ENCODE measurements at places on chromosomes 4 and X.
A peak's percentile ranks its signal among the peaks of the same experiment; 100 is the strongest.

DNA sequence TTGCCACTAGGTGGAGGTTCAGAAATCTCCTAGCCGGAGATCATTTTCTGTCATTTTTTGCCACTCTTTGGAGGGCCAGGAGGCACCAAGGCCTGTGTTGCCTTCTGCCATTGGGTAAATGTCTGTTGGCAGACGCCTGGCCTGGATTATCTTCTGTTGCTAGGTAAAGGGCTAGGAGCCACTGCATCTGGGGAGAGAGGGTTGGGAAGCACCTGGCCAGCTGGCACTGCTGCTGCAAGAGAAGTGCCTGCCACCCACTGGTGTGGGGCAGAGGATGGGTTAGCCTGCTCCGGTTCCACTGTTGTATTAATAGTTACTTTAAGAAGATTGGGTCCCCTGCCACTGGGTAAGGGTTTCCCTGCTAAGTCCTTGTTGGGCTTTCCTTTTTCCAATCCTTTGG, 58.1 kb downstream of the AWAT2 start:
- DNase-seq = no peak

DNA sequence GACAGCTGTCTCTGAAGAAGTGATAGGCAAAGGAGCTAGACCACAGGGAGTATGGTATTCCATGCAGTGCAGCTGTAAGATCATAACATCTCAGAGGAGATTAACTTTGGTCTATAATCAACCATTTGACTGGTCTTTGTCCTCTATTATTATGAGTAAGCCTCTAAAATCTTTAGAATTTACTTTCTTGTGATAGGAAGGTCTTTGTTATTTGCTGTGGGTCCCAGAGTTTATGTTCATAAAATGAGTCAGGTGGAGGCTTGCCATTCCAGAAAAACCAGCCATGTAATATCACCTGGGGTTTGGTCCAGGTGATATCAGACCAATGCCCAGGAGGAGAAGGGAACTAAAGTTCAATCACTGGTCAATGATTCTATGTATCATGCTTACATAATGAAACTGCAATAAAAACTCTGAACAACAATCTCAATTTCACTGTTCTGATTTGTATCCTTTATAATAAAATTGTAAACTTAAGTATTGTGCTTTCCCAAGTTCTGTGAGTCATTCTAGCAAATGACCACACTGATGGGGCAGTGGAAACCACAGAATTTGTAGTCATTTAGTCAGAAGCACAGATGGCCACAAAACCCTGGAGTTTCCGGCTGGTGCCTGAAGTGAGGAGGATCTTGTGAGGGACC, 239.6 kb upstream of the TRAM1L1 start:
- DNase-seq = no peak

- no peak for DNase-seq
Observed at GRCh38 chrX:109830157-109830703, 97.2 kb upstream of the ACSL4 start.

- DNase-seq = no peak
Observed at GRCh38 chr4:179415847-179416223, 1973.6 kb upstream of the AGA start.

DNA sequence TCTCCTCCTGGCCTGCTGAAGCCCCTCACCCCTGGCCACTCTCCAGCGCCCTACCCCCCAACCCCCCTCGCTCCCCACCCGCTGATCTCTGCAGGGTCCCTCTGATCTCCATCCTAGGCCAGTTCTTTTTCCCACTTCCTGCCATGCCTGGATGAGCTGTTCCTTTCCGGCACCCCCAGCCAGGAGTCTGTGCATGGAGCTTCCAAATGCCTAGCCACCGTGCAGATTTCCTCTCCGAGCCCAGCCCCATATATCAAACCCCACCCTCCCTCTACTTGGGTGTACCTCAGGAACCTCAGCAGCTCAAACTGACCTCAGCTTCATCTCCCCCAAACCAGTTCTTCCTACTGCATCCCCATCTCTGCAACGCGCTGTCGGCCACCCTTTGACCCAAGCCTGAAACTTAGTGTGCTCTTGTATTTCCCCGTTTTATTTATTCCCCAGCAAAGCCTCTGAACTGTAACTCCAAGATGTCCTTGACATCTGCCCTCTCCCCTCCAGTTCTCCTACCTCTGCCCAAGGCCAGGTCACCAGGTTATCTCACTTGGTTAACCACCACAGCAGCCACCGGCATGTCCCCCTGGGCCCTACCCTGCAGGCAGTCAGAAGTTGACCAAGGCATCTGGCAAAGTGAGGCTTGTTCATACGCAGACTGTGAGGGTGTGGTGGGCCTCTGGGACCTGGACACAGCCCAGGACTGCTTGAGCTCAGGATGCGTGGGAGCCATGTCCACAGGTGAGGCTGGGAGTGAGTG, 194.9 kb upstream of the PSAPL1 start:
- no peak for DNase-seq

DNA sequence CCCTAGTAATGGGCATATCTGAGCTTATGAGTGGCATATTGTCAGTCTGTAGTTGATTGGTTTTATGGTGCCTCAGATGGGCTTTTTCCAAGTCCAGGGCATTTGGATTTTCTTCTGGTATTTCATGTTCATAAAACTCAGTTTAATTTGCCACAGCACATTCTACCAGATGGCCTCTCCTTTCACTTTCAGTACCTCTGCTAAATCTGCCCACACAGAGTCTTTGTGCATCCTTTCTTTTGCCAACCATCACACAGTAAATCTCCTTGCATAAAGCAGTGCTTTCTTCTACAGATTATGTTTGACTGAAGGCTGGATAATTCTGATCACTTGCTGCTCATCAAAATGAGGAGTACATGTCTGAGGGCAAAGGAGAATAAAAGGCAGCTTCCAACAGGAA, 98.2 kb downstream of the HS6ST2 start:
- no peak for DNase-seq

DNA sequence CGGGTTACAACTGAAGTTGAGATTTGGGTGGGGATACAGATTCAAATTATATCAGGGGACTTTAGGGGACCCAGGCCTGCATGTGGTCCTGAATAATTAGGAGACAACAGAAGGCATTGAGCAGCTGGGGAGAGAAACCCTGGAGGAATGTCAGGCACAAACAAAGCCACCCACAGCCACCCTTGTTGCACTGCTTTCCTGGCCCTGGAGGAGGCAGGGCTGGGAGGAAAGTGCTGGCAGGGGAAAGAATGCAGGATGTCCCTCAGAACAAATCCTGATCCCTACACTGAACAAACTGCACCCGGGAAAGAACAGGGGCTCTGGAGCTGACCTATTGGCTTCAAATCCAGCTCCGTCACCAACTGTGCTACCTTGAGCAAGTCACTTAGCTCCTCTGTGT, 214.1 kb upstream of the ATP6AP2 start:
- no peak for DNase-seq

DNA sequence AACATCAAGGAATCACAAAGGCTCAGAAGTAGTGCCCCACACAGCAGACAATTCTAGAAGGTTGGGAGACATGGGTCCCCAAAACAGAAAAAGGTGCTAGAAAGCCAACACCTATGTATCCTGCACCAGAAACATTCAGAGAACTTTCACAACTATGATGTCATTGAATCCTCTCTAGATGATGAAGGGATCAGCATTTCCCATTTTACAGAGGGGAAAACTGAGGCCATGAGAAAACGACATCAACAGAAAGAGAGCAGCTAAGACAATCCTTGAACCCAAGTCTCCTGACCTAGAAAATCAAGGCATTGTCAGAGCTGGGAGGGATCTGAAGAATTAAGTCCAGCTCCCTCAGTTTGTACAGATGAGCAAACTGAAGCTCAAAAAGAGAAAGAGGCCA, 3.3 kb downstream of the KCND1 start:
- no peak for DNase-seq

GRCh38 chr4:119328695-119329094, 6.8 kb upstream of the FABP2 start:
- no peak for DNase-seq

GRCh38 chr4:123832173-123833026, 435.8 kb downstream of the SPRY1 start:
- DNase-seq = peak; percentile 99

DNA sequence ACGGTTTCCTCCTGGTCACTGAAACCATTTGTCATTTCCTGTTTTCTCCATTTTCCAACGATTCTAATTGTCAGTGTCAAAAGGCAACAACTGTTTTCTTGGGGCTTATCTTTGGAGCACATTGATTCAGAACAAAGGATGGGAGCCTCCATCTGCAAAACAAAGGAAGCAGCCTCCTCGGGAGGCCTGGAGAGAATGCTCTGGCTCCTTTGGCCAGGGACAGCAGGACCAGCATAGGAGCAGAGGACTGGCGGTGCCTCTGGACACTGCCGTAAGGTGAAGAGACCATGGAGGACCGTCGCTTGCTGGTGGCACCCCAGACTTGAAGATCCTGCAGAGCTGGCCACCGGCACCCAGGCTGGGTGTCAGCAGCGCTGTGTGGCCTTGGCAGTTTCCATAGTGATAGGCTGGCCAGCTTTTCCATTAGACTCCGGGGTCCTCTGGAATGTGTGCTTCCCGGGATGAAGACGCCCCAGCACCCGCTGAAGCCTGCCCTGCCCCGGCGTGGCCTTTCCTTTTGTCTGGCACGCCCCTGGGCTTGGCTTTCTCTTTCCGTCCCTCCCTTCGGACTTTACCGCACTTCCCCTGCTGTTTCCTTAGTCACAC, 61.1 kb upstream of the MTM1 start:
- no peak for DNase-seq

GRCh38 chr4:73853718-73854473, 800 bp downstream of the PF4V1 start:
- DNase-seq = no peak

- no peak for DNase-seq
Observed at GRCh38 chr4:32396507-32397070, 1676.4 kb downstream of the PCDH7 start.

- no peak for DNase-seq
Observed at GRCh38 chr4:61446941-61447340, 246.8 kb downstream of the ADGRL3 start.

GRCh38 chrX:79369871-79370270, 2.7 kb upstream of the ITM2A start:
- DNase-seq = no peak

DNA sequence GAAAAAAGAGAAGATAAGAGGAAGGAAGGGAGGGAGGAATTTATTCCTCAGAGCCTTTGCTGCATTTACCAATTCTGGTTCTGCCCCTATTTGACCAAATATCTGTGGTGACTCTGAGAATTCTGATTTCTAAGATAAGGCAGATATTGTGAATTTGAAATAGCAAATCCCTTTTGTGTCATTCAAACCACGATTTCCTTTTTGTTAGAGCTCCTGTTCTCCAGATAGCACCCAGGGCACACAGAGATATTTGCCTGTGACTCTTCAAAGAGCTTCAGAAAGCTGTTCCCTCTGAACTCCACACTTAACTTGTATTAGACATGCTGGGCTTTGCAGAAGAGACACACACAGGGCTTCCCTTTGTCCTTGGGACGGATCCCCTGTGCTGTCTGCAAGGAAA, 272.2 kb downstream of the DHRSX start:
- DNase-seq = no peak

DNA sequence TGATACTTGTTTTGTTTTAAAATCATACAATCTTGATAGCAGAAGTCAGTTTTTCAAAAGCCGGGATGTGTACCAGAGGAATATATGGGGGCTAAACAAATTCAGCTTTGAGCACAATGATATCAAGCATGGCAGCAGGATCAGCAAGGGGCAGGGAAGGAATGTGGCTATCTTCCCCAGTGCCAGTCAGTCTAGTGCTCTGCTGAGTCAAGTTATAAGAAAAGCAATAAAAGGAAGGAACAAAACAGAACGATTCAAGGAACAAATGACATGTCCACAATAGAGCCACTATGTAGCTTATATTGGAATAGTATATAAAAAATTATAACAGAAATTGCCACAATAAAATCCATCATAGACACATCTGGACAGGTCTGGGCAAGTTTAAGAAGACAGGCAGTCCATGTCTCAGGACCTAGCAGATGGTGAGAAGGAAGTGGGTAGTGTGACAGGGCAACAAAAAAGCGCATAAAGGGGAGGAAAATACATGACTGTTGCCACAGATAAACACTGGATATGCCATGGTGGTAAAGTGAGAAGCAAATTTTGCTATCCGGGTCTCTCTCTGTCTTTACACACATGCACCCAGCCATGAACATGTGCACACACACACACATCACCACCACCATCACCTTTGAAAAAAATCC, 518.2 kb upstream of the HTR2C start:
- no peak for DNase-seq

DNA sequence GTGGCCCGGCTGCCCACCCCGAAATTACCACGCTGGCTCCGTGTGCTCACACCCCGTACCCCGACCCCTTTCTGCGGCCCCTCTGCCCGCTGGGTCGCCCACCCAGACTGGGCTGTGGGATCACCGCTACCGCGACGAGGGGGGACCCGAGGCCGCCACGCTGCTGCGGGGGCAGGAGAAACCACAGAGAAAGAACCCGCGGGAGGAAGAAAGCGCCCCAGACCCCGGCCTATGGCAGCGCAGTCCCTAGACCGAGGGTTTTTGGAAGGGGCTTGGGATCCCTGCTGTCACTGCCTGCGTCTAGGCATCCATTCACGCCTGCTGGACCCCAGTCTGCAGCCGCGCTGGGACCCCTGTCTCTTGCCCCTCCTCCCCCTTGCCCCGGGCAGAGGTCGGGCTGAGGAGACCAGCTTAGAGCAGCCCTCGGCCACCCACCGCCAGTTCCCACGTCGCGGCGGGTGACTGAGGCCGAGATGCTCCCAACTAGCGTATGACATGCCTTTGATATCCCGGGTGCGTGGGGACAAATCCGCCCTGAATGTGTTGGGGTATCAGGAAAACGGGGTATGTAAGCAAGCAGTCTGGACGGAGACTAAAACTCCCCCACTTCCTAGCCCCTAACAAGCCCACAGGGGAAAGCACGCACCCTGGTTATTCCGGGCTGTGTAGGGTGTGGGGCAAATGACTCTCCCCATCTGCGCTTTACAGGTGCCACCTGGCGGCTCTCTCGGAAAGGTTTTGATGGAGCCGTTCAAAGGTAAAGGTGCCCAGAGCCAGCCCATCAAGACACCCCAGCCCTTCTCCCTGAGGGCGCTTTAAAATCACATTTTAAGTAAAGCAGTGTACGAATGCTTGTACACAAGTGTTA, 862 bp upstream of the INPP4B start:
- DNase-seq = no peak

DNA sequence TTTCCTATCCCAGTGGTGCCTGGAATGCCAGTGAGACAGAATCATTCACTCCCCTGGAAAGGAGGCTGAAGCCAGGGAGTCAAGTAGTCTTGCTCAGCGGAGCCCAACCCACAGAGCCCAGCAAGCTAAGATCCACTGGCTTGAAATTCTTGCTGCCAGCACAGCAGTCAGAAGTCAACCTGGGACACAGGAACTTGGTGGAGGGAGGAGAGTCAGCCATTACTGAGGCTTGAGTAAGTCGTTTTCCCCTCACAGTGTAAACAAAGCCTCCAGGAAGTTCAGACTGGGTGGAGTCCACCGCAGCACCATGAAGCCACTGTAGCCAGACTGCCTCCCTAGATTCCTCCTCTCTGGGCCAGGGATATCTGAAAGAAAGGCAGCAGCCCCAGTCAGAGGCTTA, 283.2 kb upstream of the CPEB2 start:
- DNase-seq = no peak

DNA sequence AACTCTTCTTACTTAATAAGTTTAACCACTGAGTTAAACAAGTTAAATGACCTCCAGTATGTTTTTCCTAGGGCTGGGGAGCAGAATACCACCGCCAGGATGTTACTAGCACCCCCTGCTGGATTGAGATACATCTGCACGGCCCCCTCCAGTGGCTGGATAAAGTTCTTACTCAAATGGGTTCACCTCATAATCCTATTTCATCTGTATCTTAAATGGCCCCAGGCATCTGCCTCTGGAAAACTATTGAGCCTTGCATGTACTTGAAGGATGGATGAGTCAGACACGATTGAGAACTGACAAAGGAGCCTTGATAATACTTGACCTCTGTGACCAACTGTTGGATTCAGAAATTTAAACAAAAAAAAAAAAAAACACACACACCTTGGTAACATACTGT, 61.5 kb upstream of the MMAA start:
- peak; percentile 55 for DNase-seq

All from fibroblast of the conjunctiva (primary cell).